Vagina (tissue), 2 donors: ENCODE measurements at places on chromosomes 13 and 19. TPM values are rescaled to one million over a fixed set of nuclear protein-coding genes. Genes with fewer than 3 reads are reported as not detected.

DNA sequence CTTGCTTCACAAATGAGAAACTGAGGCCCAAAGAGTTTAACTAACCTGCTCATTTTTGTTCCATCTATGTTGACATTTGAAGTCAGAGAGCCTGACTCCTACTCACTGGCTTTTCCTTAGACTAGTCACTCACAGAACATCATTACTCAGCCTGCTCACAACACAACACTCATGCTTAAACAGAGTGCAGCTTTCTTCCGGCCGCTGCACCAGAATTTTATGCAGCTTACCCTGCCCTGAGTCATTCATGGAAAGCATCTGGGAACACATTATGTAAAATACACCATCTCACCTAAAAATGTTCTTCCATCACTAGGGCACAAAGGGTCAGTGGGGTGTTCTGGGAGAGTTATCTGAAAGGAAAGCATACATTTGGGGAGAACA lies 303.4 kb downstream of the SPRY2 start:
- no peak for DNase-seq

- no peak for DNase-seq
Measured at GRCh38 chr19:13040232-13040947, 45.1 kb downstream of the NFIX start.

- DNase-seq, result no peak
Measured at GRCh38 chr13:111597191-111597611, 276.8 kb downstream of the TEX29 start.

GRCh38 chr13:74434782-74435181 lies 300.6 kb upstream of the KLF12 start:
- no peak for DNase-seq

GRCh38 chr13:30418717-30419459 lies 3.4 kb upstream of the UBE2L5 start:
- no peak for DNase-seq

Gene SH2D3A
- 21.9 TPM for total RNA-seq

GRCh38 chr13:37870895-37871550 lies 1.5 kb upstream of the TRPC4 start:
- no peak for DNase-seq

Gene CALR3
- not detected for total RNA-seq

GRCh38 chr19:279231-279630 lies 12.0 kb downstream of the PLPP2 start:
- DNase-seq, result no peak

DNA sequence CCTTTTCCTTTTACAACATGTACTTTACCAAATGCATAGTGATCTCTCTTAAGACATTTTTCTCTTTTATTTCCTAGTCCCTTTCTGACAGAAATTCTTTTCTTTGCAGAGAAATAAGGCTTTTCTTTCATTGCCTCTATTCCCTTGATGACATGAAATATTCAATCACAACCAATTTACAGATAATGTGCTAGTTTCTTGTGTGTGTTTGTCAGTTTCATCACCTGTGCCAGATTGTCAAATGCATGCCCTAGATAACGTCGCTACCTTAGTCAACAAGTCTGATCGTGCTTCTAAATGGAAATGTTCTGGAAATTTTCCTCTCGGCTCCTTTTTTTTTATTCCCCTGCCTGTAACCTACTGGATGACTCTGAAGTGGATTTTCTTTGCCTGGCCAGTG lies 478.1 kb downstream of the KLF5 start:
- DNase-seq, result no peak

DNA sequence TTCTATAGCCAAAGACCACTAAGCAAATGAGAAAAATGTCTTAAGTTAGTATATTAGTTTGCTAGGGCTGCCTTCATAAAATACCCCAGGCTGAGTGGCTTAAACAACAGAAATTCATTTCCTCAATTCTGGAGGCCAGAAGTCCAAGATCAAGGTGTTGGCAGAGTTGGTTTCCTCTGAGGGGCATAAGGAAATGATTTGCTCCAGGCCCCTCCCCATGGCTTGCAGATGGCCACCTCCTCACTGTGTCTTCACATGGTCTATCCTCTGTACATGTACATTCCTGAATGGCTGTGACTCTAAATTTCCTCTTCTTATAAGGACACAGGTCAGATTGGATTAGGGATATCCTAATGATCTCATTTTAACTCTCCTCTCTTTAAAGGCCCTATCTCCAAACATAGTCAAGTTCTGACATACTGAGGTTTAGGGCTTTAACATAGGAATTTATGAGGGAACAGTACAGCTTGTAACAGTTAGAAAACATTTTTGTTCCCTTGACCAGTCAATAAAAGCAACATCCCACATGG lies 307.4 kb downstream of the DIAPH3 start:
- no peak for DNase-seq

DNA sequence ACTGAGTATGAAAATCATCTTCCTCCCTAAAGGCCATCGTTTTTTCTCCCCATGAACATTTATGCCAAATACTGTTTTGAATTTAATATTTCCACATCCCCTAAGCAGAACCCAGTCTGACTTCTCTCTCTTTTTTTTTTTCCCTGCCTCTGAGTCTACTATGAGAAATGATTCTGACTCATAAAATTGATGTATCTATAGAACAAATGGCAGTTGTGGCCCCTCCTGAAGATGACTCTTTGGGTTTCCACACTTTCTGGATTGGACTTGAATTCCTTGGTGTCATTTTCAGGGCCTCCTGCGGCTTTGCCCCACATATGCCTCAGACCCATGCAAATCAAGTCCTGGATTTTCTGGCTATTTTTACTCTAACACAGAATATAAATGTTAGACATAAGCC lies 22.7 kb upstream of the NAXD start:
- no peak for DNase-seq
